ENCODE measurements at places on chromosomes 16 and 17.

DNA sequence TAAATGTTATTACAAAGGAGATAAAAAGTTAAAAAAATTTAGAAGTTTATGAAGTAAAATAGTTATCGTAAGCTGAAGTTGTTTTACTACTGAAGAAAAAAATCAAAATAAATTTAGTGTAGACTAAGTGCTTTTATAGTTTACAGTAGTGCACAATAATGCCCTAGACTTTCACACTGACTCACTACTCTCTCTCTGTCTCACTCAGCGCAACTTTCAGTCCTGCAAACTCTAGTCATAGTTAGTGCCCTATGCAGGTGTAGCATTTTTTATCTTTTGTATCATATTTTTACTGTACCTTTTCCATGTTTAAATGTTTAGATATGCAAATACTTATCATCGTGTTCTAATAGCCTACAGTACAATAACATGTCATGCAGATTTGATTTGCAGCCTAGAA is 17.7 kb upstream of the TOM1L1 start:
- no peak for DNase-seq

DNA sequence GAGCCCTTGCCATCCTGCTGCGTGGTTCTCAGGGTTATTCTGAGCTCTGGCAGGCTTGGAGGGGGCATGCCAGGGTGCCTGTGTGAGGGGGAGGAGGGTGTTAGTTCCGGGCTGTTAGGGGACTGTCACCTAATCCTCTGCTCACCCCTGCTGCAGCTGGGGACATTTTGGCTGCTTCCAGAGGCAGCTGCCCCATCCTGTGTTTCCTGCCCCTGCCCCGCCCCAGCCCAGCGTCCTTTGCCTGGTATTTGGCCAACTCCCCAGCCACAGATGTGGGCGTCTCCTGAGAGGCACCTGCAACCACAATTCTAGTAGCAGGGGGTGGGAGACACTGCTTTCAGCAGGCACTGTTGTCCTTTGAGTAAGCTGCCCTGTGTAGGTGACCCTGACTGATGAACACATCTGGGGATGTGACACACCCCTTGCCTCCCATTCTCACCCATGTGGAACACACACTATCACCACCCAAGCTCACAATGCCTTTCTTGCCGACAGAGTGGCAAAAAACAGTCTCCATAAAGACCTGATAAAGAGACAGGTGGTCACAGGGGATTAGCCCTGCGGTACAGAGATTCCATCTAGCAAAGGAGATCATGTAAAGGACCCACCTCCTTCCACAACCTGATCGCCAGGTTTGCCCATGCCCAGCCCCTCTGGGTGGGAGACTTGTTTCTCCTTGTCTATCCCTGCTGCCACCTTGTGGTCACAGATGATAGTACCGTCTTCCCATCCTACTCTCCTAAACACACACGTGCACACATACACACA is at the start of gene CHRNE:
Gene CHRNE (minus strand): TSS at position 48 of the 768 bp plus-strand sequence. CDS start 35 bp downstream, at position 13.
- DNase-seq: peak; percentile 90

GRCh38 chr16:22353933-22354541 is 20.4 kb downstream of the CDR2 start:
- no peak for DNase-seq

- peak; percentile 79 for DNase-seq
Observed at GRCh38 chr17:69060822-69061221, at the start of gene ABCA9. Gene ABCA9, minus strand, starts transcription at chr17:69060927. Its CDS starts 9,801 bp downstream, at chr17:69051126.

DNA sequence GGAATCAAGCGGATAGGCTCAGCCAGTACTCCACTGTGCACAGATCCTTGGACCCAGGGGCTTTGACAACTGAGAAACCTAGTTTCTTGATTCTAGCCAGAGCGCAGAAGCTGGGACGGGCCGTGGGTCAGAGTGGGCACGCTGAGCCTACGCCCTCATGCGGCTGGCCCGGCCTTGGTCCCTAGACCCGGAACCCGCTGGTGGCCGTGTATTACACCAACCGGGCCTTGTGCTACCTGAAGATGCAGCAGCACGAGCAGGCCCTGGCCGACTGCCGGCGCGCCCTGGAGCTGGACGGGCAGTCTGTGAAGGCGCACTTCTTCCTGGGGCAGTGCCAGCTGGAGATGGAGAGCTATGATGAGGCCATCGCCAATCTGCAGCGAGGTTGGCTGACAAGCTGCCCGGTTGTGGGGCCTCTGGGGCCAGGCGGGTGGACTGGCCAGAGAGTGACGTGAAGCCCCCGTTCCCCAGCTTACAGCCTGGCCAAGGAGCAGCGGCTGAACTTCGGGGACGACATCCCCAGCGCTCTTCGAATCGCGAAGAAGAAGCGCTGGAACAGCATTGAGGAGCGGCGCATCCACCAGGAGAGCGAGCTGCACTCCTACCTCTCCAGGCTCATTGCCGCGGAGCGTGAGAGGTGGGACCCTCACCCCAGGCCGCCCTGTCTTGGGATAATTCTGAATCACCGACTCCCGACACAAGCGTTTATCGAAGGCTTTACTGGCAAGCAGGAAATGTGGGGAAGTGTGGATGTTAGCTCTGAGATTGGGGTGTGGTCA is 946 bp downstream of the STUB1 start:
- no peak for DNase-seq

DNA sequence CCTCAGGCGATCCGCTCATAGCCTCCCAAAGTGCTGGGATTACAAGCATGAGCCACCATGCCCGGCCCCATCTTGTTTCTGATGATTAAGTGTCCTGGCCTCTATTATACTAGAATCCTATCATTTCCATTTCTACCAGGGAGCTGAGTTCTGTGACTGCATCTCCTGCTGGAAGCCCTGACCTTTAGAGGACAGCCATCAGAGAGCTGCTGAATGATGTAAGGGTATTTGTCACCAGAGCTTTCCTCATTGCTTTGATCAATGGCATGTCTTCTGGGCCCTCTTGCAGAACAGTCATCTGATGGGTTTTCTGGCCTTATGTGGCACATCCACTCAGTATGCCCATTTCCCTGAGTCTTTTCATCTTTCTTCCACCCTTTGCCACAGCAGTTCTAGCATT is 39.9 kb downstream of the PSMD12 start:
- DNase-seq: no peak

DNA sequence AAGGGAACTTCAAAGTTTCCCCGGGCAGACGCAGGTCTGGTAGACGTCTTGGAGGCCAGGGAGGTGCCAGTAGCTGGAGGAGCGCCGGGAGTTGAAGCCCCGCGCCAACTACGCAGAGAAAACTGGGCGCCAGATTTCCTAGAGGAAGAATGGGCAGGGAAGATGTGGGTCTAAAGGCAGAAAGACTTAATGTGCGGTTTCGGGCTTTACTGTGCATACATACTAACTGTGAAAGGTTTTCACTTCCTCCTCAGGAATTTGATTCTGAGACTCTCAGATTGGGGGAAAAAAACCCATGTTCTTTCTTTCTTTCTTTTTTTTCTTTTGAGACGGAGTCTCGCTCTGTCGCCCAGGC is 331 bp upstream of the ZNF287 start:
- DNase-seq: no peak

DNA sequence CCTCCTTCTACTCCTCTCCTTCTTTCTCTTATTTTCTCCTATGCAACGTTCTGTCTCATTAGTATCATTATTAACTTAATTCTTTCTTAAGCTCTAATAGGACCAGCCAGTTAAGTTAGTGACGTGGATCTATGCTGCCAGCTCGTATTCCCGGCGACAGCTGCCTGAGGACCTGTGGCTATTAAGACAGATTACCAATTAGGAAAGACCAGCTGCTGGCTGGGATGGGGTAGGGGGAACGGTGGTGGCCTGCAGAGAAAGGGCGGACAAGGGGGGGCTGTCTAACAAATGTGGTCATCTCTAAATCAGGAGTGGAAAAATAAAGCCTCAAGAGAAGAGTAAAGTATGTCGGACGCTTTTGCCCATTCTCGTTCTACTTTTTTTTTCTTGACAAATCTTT is 770 bp upstream of the MYH3 start:
- DNase-seq: peak; percentile 92

GRCh38 chr16:14628806-14629611 is 1.1 kb downstream of the PARN start:
- DNase-seq: no peak

DNA sequence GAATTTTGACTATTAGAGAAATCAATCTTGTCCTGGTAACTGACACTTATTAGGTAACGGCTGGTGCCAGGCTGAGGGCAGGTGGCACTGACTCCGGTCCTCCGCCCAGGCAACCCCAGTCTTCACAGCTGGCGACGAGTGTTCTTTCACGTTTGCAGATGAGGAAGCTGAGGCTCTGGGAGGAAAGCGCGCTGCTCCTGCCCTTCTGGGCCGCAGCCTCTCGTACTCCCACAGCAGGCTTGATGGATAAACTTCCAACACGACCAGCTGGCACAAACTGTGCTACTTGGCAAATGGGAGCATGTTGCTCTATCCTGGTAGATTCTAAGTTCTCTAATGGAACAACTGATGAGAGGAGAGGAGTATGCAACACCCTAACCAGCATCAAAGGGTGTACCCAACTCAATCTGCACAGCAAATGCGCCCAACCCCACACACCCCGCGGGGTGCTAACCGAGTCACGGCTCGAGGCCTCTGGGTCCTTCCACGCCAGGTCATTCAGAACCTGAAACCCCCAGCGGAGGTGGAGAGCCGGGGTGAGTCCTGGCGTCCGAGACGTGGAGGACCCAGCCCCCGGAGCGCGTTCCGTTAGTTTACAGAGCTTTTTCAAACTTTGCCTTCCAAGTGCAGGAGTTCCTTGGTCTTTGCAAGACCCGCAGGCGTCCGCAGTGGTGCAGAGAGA is 477 bp upstream of the SLC47A1 start:
- DNase-seq: no peak
